Kidney epithelial cell (primary cell): ENCODE measurements at places on chromosomes 7 and 10.

GRCh38 chr7:92448205-92448747 lies 994 bp downstream of the GATAD1 start:
- peak; percentile 31 for DNase-seq

GRCh38 chr7:16691241-16691640 lies 45.3 kb downstream of the BZW2 start:
- no peak for DNase-seq

DNA sequence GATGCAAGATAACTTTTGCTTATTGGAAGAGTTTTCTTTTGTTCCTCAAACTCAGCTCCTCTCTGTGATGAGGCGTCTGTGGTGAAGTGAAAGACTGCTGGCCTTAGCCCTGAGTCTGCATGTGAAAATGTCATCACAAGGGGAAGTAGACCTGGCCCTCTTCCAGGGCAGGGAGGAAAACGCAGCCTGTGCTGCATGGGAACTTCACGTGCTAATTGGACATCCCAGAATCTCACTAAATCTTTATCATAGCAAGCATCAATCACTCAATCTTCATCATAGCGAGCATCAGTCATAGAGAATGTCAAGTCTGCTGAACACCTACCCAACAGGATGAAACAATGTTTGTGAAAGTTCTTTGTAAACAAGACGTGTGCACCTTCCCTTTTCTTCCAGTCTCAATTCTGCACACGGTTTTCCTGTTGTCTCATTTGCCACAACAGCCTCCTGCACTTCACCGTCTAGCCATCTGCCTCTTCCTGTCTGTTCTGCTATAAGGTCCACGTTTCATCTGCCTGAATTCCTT lies 314.6 kb downstream of the FRMD4A start:
- DNase-seq: no peak

GRCh38 chr10:98033515-98033914 lies 3.1 kb upstream of the CRTAC1 start:
- DNase-seq: peak; percentile 26

GRCh38 chr7:117347480-117347879 lies 24.6 kb upstream of the WNT2 start:
- no peak for DNase-seq

GRCh38 chr10:119499677-119500002 lies 42.9 kb downstream of the RGS10 start:
- no peak for DNase-seq

GRCh38 chr7:41152179-41152678 lies 550.7 kb downstream of the INHBA start:
- DNase-seq: no peak

GRCh38 chr10:13296476-13296875 lies 3.4 kb downstream of the PHYH start:
- no peak for DNase-seq

GRCh38 chr10:93376372-93377293 lies 105.5 kb downstream of the MYOF start:
- DNase-seq: peak; percentile 47

- no peak for DNase-seq
Measured at GRCh38 chr10:60448246-60448645, 58.6 kb upstream of the ANK3 start.

GRCh38 chr7:102129636-102130370 lies 156.9 kb upstream of the SH2B2 start:
- no peak for DNase-seq

DNA sequence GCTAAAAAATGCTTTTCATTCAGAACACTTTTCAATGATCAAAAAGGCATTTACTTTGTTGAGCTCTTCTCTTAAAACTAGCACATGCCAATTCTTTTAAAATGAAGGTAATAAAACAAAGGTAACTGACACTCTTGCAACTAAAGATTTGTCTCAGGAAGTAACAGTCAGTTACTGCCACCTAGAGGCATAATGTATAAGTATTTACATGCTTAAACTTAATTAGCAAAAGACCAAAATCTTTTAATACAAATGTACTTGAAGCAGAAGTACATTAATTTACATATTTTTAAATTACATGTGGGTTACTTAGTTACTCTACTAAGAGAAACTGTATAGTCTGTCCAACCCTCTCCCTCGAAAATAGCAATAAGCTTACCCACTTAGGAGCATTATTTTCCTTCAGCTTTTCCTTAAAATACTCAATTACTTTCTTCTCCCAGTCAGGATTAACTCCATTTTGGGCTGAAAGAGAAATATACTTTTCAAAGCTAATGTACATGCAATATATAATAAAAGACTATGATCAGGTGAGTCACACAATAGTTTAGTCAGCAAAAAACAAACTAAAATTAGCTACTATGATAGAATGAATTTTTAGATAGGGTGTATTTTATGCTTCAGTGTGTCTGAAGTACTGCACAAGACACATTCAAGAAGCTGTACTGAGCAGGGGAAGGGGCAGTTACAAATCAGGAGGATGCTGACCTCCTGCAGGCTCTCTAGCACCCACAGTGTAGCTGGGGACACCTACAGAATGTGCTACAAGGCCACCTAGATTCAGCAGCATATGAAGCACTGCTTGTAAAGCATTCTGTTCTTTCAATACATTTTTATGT lies 13.0 kb downstream of the MCMBP start:
- DNase-seq: peak; percentile 21

- peak; percentile 1 for DNase-seq
Measured at GRCh38 chr7:141511676-141512396, 39.4 kb upstream of the AGK start.

- no peak for DNase-seq
Measured at GRCh38 chr7:157841773-157842370, 505.1 kb downstream of the DNAJB6 start.

DNA sequence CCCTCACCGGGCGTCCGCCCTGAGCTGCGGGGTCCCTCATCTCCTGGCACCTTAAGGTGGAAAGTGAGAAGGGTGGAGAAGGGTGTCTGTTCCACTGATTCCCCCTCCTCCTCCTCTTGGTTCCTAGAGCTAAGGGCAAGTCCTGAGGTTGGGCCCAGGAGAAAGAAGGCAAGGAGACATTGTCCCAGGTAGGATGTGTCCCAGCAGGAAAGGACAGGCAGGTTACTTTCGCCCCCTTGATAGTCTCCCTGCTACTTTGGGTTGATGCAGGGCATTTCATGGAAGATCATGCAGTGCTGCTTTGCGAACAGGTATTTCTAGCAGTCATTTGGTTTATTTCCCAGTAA lies 582 bp downstream of the STEAP2 start:
- DNase-seq: no peak

GRCh38 chr7:114107522-114107921 lies 188.7 kb upstream of the PPP1R3A start:
- DNase-seq: no peak

DNA sequence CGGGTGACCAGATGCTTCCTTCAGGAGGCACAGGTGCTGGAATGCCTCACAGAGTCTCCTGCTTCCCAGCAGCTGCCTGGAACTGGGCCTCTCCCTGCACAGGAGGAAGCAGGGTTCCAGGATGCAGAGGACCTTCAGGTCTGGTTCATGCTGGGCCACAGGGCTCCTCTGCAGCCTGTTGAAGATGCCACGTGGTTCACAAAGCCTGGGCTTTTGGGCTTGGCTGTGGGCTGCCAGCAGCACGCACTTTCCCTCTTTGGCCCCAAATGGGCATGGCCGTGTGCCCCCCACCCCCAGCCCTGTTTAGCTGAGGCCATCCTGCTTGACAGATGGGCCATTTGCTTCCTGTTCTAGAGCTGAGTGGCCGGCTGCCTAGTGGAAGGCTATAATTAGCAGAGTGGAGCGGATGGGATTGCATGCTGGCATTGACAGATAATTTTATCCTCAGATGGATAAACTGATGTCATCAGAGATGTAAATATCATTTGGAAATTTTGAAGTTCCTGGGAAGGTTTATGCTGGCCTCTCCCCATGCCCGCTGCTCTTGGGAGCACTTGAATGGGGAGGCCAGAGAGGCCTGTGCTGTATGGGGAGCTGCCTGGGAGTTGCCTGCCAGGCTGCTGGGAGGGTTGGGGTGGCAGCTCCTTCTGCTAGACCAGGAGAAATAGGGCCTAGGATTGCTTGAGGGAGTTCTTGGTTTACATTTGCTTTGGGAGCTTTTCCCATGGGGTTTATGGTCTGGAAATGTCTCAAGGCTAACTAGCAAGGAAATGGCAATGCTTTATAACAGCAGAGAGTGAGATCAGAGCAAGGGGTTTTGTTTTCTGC lies 28.2 kb downstream of the TSPAN15 start:
- DNase-seq: no peak

DNA sequence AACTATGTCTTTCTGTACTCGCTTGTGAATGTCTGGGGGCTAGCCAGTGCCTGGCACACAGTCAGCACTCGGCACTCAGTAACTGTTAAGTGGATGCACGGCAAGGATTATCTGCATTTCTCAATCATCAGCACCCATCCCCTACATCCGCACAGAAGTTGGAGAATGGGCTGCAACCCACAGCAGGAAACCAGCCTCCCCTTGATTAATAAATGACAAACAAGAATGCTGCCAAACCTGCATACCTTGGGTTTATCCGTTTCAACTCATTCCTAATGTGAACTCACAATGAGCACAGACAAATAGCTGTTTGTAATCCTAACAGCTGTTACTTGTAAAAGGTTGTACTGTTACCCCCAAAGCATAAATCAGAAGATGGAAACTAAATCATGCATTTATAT lies 28.9 kb downstream of the PPP1R3C start:
- DNase-seq: peak; percentile 64

DNA sequence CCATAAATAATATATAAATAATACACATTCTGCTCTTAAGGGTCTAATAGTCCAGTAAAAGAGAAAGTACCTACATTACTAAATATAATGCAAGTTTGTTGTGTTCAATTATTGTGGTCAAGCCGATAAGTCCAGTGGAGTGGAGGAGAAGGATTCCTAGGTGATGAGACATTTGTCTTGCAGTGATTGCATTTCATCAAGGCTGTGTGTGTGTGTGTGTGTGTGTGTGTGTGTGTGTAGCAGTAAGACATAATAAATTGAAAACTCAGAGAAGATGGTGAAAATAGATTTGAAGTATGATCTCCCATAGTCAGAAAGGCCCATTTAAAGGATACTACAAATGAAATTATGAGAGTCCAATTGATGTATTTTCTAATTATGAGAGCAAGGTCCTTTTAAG lies 192.5 kb upstream of the SEMA3C start:
- DNase-seq: peak; percentile 89

DNA sequence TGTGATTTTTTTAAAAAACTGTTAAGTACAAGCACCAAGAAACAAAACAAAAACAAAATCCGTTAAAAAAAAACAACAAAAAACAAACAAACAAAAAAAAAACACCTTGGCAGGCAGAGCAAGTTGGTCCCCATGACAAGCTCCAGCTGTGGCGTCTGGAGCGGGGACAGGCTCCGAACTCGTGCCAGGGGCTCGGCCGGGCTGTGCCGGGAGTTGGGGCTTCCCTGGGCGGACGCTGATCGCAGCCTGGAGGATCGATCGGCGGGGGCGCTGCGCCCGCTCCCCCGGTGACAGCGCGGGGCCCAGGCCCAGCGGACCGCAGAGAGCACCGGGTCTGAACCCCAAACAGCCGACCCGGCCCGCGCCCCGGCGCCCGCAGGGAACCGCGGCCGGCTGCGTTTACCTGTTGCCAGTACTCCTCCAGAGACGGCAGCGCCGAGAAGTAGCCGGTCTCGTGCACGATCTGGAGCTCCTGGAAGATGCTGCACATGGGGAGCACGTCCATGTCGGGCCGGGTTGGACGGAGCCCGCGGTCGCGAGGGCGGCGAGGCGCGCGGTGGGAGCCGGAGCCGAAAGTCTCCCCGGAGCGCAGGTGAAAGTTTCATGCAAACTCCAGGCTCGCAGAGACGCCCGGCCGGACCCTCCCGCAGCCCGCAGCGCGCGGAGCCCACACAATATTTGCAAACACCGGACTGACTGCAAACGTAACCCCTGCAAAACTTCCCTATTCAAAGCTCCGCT lies at the start of gene KLF6:
Gene KLF6 (minus strand): TSS at position 700 of the 741 bp plus-strand sequence. CDS start 195 bp downstream, at position 505.
- no peak for DNase-seq
